Adrenal gland (tissue), 19 donors: ENCODE measurements at places on chromosomes 5 and 9. TPM values are rescaled to one million over a fixed set of nuclear protein-coding genes. Genes with fewer than 3 reads are reported as not detected.

DNA sequence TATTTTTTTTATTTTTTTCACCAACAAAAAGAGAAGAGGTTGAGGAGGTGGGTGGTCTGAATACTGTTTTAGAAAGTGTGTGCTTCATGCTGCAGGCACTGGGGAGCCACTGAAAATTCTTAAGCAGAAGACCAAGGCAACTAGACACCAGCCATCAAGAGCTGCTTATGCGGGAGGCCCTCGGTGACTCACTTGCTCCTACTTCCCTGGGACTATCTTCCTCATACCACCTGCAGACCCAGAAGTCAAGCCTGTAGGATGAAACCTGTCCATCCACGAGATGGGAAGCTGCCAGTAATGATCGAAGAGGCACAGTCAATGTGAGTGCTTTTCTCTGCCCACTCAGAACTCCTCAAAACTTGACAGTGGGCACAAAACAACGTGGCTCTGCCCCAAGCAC is 125.8 kb upstream of the SLC44A1 start:
- DNase-seq: no peak

DNA sequence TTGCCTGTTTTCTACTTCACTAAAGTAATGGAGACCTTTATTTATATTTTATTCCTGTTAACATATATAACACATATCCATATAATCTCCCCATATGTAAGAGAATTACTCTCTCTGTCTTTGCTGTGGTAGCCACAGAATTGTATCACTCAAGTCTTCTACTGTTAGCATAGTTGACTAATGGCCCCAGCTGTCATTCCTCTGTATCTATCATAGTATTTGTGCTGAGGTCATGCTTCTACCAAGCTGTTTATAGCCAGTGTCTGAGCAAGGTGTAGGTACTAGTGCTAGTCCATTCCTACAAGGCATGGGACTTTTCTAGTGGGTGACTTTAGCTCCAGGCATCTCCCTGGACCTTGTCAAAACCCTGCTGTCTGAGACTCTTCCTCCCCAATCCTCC is 244.1 kb downstream of the KIAA0825 start:
- no peak for DNase-seq

The GGTA1 gene
- 6.2 TPM for polyA plus RNA-seq

The ADAMTS6 gene
- 0.91 TPM for polyA plus RNA-seq

The PCDHA9 gene
- polyA plus RNA-seq: not detected

GRCh38 chr5:75058986-75059535 is 6.7 kb upstream of the GCNT4 start:
- DNase-seq: no peak

DNA sequence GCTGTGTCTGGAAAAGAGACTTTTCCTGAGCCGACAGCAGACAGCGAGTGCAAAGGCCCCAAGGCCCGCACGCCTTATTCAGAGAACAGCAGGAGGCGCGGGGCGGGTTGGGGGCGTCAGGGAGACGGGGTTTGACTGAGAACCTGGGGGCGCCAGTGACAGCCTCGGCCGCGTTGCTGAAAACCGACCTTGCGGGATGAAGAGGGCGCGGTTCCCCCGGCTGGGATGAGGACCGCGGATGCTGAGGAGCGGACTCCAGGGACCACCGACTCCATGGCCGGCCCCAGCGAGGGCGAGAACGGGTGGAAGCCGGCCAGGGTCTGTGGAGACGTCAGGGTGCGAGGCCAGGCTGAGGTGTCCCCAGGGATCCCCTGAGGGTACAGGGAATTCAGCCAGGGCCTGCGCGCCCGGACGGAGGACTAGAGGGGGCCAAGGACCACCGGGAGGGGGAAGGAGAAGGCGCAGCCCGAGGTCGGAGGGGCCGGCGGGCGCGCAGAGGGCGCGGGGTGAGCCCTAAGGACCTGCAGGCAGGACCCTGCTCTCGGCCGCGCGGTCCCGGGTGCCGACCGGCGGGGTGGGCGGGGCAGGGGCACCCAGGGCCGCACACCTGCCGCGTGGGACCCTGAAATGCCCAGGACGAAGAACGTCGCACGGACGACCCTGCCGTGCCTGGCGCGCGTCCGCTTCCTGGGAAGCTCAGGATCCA is 837 bp upstream of the AHRR start:
- no peak for DNase-seq

The PCDHGB3 gene
- polyA plus RNA-seq: 0.03 TPM

GRCh38 chr5:158770506-158770905 is 329.2 kb downstream of the EBF1 start:
- DNase-seq: no peak

The TNC gene
- 7.3 TPM for polyA plus RNA-seq
